ENCODE measurements at places on chromosomes 12 and 14. TPM values are rescaled to one million over a fixed set of nuclear protein-coding genes. Genes with fewer than 3 reads are reported as not detected.

The GLT1D1 gene
- total RNA-seq: not detected

The KRT78 gene
- total RNA-seq: not detected

The KRT3 gene
- not detected for total RNA-seq

The NGB gene
- not detected for total RNA-seq

The PROX2 gene
- not detected for total RNA-seq

The LHX5 gene
- not detected for total RNA-seq

The NOP9 gene
- total RNA-seq: 34.1 TPM

The DHRS2 gene
- 1.5 TPM for total RNA-seq

The ACTN1 gene
- 390 TPM for total RNA-seq

The RNASE7 gene
- not detected for total RNA-seq

The SLC25A47 gene
- not detected for total RNA-seq

The DGKA gene
- 62.8 TPM for total RNA-seq

The C12orf56 gene
- under 0.01 TPM for total RNA-seq

The SSPN gene
- 0.66 TPM for total RNA-seq

The OR8S1 gene
- total RNA-seq: not detected
